ENCODE measurements at places on chromosomes 12 and 14. TPM values are rescaled to one million over a fixed set of nuclear protein-coding genes. Genes with fewer than 3 reads are reported as not detected.
A peak's percentile ranks its signal among the peaks of the same experiment; 100 is the strongest.

The PROX2 gene
- total RNA-seq = not detected

The TAS2R30 gene
- total RNA-seq = 5.7 TPM

The METTL1 gene
- 28.7 TPM for total RNA-seq

The ACVRL1 gene
- 0.19 TPM for total RNA-seq

The DBX2 gene
- total RNA-seq = not detected

The DHH gene
- total RNA-seq = 0.51 TPM

The POTEG gene
- not detected for total RNA-seq

The CCDC198 gene
- total RNA-seq = not detected

The VPS29 gene
- 87.1 TPM for total RNA-seq

The NT5DC3 gene
- total RNA-seq = 30.2 TPM

The TRHDE gene
- total RNA-seq = 0.20 TPM

The BCAT1 gene
- total RNA-seq = 146 TPM

The HHIPL1 gene
- total RNA-seq = 3.4 TPM

The RSRC2 gene
- 121 TPM for total RNA-seq

DNA sequence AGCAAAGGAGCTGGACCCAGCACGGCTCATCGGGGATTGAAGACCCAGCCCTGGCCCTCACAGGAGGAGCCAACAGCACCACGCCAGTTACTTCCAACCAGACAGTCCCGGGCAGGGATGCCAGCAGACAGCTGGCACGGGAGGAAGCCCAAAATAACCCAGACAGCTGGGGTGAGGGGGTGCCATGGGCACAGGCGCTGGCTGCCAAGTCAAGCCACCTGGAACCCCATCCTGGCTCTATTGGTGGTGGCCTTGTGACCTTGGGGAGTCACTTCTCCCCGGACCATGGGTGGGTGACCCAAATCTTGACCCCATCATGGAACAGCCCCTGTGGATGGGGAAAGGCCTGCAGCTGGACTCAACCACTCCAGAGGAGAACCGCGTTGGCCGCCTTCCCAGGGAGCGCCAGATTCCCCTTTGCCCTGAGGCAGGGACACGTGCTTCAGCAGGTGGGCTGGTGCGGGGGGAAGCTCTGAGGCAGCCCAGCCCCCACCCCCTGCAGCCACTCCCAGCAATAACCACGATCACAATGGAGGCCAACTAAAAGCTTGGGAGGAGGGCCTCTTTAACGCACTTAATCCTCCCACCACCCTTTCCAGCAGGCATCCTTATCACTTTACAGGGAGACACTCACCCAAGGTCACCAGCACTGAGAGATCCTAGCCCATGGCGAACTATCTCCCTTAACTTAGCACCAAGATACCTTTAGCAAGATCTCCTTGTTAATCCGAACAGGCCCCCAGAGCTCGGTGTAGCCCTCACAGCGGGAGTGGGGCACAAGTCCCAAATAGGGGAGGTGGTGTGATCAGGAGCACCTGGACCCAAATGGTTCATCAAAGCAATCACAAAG is 4.7 kb upstream of the RHOF start:
- DNase-seq = peak; percentile 89

DNA sequence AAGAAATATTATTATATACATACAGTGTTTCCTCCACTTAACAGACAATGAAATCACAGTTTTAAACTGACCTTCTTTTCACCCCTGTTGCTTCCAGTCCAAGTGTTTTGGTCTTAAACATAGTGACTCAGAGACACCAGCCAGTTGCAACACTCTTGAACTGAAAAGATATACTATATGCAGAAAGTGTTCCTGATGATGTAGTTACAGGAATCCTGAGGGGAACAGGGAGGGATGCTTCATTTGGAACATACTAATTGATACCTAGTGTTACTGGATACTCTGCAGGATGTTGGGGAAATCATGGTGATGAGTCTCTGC is 420.8 kb downstream of the CCDC91 start:
- no peak for DNase-seq

DNA sequence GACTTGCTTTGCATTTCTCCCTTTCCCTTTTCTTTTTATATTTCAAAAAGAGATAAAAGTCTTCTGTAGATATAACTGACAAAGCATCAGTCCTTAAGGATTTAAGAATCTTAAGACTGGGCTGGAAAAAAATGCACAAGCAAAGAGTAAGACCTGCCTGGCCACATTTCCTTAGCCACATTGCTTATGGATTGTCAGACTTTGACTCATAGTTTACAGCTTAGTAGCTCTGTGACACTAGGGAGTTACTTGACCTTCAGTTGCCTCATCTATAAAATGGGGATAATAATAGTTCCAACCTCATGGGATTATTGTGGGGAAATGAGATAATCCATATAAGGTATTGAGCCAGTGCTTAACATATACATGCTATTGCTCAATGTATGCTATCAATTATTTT is 66.4 kb upstream of the STK38L start:
- no peak for DNase-seq

- no peak for DNase-seq
Measured at GRCh38 chr12:45670346-45671065, 59.0 kb upstream of the ARID2 start.

- DNase-seq = no peak
Measured at GRCh38 chr12:69397978-69398377, 38.4 kb downstream of the YEATS4 start.

- peak; percentile 93 for DNase-seq
Measured at GRCh38 chr14:64504897-64505794, 576 bp downstream of the ZBTB1 start.

GRCh38 chr12:43742106-43742505 is 16.5 kb downstream of the PUS7L start:
- no peak for DNase-seq

- no peak for DNase-seq
Measured at GRCh38 chr14:32835924-32836323, 102.8 kb upstream of the NPAS3 start.

- no peak for DNase-seq
Measured at GRCh38 chr14:96538990-96539317, 36.8 kb downstream of the PAPOLA start.

DNA sequence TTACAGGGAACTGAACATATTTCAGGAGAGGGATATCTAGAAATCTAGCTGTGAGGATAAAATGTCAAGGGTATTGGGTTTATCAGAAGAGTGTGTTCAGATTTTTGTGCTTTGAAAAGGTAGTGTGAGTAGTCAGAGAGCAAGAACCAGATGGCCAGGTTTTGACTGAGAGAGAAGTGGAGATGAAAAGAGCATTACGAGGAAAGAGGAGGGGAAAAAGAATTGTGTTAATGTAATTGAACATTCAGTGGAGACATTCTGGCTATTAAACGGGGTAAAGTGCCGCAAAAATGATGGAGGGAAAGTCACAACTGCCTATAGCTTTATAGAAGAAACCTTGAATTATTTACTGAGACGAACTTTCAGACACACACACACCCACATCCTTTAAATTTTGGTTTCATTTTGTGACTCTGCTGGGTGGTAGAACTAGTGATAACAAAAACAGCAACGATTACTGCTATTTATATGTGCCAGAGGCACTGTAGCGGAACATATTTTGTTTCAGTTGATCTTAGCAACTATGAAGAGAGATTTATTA is 213.6 kb downstream of the ERC1 start:
- DNase-seq = no peak

GRCh38 chr14:92719421-92719820 is 29.0 kb downstream of the LGMN start:
- DNase-seq = no peak

- DNase-seq = no peak
Measured at GRCh38 chr12:91889059-91889458, 256.6 kb downstream of the BTG1 start.

- DNase-seq = no peak
Measured at GRCh38 chr12:80374615-80375014, 69.4 kb upstream of the PTPRQ start.

- no peak for DNase-seq
Measured at GRCh38 chr14:95200404-95200803, 43.1 kb upstream of the DICER1 start.

GRCh38 chr12:63843254-63843720 is 1.2 kb upstream of the SRGAP1 start:
- no peak for DNase-seq

DNA sequence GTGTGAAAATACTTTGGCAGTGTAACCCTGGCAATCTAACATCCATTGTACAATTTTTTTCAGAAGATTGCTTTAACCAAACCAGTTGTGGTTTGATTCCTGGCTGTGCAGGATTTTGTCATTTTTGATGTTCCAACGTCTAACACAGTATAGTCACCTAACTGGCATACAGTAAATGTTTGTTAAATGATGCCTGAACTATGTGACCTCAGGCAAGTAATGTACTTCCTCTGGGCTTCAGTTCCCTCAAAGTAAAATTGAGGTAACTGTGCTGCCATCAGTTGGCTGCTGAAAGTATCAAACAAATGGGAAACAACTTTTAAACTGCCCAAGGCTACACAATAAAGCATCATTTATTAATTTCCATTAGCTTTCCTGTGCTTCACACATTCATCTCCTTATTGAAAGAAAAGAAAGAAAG is 4.3 kb downstream of the TM7SF3 start:
- DNase-seq = no peak

DNA sequence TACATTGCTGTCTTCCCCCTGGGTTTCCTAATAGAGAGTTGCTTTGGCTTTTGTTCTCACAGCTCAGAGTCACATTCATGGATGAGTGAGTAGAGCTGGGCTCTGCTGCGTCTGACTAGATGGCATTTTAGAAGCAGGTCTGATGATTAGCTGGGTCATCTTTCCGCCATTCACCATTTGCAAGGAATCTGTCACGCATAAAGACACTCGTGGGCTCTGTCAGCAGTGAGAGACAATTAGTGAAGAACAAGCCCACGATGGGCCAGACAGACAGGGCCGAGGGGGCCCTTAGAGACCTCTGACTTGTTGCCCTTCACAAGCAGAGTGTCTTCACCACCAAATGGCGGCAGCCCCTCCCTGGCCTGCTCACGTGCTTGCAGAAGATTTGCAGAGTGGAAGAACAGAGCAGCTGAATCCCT is 175.0 kb downstream of the CRADD start:
- no peak for DNase-seq

GRCh38 chr14:92581966-92582566 is 68.5 kb downstream of the RIN3 start:
- DNase-seq = no peak

DNA sequence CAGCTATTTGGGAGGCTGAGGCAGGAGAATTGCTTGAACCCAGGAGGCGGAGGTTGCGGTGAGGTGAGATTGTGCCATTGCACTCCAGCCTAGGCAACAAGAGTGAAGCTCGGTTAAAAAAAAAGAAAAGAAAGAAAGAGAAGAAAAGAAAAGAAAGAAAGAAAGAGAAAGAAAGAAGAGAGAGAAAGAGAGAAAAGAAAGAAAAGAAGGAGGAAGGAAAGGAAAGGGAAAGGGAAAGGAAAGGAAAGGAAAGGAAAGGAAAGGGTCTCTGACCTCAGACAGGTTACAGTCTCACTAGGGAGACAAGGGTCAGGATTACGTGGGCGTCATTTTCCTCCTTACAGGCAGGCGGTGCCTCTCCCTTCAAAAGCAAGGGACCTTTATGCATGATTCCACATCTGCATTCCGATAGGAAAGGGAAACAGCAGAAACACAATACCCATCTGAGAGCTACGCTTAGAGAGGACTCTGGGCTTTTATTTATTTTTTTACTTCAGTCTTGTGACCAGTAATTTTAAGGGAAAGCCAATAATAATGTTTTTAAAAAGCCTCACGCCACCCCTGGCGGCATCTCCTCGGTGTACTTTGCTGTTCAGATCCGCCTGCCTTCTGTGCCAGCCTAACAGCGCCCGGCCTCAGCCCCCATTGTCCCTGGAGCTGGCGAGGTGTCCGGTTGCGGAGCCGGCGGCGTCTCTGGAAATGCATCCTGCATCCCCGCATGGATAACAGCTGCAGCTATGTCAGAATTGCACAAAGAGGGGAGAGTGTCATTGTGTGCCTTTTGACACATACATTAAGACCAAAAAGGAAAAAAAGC is 945 bp upstream of the HIP1R start:
- DNase-seq = peak; percentile 92

DNA sequence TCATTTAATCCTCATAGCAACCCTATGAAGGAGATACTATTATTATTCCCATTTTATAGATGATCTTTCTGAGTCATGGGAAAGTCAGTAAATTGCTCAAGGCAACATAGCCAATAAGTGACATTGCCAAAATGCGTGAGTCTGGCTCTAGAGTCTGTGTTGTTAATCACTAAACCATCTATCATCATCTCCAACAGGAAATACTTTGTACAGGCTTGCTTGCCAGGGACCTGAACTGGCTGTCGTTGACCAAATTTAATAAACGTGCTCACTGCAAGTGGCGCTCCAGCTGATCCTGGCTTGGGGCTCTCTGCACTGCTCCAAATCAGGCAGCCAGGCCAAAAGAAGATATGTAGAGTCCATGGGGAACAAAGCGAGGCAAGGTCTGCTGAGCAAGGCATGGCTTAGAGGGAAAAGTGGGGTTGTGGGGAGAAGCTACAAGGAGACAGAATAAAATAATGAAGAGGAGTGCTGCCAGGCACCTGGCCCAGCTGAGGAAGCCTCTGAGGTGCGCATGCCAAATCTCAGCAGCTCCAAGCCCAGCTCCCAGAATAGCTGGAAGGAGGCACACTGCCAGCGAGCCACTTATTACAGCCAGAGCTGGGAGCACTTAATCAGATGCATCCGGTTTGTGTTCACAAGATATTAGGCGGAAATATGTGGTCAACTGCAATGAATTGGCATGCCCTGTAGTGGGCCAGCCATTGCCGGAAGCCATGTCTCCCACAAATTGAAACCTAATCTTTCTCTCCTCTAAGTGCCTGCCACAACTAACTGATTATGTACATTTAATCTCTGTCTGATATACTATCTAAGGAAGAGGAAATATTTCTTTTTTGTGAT is 43.3 kb upstream of the PTPRO start:
- DNase-seq = no peak

DNA sequence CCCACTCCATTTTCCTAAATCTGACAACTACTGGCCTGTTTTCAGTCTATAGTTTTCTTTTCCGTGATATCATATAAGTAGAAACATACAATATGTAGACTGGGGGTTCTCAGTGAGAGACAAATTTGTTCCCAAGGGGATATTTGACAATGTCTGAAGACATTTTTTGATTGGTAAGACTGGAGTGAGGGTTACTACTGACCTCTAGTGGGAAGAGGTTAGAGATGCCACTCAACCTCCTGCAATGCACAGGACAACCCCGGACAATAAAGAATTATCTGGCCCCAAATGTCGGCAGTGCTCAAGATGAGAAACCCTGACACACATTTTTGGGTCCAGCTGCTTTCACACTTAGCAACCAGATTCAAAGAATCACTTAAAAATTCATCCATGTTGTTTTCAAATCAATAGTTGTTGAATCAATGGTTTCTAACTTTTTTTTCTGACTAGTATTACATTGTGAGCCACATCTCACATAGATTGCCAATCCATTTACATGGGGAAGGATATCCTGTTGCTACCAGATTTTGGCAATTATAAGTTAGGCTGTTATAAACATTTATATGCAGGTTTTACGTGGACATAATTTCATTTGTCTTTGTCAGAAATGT is 307.1 kb downstream of the RPL10L start:
- peak; percentile 62 for DNase-seq

- DNase-seq = no peak
Measured at GRCh38 chr12:30753751-30754382, 884 bp downstream of the CAPRIN2 start.

GRCh38 chr14:85313560-85314207 is 216.3 kb upstream of the FLRT2 start:
- no peak for DNase-seq

- peak; percentile 97 for DNase-seq
Measured at GRCh38 chr12:85280165-85280983, at the start of gene ALX1. Gene ALX1 (plus strand): TSS chr12:85280220. CDS start chr12:85280262, 42 bp downstream.
